CD8-positive, alpha-beta T cell (primary cell): ENCODE measurements at places on chromosomes 11 and 22.

- no peak for DNase-seq
Measured at GRCh38 chr11:2999464-2999998, 7.4 kb upstream of the NAP1L4 start.

DNA sequence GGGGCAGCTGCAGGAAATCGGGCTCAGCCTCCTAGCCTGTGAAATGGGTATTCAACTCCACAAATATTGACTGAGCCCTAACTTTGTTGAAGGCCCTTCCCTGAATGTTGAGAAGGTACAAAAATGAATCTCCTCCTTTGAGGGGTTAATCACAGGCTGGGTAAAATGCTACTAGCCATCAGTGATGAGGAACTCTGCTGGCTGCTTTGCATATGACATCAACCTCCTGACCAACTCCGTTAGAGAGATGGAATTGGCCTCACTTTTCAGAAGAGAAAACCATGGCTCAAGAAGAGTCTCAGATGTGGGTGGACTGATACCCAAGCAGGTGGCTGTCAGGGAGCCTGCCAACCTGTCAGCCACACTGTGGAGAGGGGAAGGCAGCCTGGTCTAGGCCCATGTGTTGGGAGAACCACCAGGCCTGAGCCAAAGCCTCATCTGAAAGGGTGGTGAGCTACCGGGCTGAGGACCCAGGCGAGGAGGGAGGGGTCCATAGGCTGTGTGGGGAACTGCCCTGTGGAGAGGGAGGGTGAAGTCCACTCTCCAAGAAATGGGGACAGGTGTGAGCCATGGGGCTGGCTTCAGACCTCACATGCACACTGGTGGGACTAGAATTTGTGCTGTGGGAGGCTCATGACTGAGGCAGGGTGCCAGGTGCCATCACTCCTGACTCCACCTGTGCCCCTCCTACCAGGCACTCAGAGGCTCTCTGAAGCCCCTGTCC lies 11.8 kb downstream of the CDCA5 start:
- no peak for DNase-seq

DNA sequence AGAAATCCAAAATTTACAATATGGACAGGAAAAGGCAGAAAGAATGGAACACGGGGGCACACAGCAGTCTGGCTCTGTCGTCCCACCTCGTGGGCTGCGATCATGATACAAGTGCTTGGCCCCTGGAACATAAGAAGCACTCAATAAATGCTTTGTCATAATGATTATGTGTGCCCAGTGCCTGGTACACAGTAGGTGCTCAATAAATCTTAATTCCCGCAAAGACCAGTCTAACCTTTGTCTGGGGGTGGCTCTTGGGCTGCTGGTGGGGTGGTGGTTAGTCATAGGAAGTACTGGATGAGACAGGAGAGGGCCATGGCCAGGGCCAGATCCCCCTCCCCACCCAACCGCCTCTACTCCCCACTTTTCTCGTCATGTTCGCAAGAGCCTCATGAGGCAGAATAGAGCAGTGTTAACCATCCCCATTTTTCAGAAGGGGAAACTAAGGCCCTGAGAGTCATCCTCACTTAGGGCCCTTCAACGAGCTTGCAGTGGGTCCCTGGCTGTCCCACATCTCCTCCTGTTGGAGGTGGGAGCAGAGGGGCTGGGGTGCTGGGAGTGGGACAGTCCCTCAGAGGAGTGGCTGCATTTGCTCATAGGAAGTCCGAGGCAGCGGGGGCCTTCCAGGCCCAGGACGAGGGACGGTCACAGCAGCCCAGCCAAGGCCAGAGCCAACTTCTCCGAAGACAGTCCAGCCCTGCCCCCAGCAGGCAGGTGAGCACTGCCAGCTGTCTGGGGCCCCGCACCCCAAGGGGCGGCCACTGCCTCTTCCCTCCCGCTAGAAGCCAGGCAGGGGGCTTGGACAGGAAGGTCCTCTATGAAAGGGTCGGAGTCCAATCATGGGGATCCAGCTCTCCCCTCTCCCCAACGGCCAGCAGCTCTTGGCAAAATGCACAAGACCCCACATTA lies 36.1 kb downstream of the TRIOBP start:
- no peak for DNase-seq

DNA sequence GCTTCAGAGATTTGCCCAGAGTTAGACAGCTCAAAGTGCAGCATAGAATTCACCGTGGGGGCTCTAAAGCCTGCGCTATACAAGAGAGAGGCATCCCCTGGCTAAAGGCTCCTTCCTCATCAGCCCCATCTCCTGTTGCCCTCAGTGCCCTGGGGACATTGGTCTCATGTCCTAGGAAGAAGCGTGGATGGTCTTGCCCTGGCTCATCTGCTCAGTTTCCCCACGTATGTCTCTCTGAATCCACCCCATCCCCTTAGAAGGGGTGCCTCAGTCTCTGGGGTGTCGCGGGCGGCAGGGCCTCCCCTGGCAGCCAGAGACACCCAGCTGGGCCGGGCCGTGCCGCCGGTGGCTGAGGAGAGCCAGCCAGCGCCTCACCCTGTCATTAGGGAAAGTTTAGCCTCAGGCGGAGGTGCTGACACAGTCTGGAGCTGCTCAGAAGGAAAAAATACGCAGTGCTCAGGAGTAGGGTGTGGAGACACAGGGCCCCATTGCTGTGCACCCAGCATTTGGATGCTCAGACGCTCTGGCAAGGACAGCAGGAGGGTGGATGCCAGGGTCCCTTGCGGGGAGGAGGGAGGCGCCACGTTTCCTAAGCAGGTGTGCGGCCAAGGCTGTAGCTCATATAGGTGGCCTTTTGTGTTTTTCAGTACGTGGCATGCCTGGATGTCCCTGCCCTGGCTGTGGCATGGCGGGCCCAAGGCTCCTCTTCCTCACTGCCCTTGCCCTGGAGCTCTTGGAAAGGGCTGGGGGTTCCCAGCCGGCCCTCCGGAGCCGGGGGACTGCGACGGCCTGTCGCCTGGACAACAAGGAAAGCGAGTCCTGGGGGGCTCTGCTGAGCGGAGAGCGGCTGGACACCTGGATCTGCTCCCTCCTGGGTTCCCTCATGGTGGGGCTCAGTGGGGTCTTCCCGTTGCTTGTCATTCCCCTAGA lies 1.3 kb downstream of the SLC39A13 start:
- DNase-seq, result no peak

DNA sequence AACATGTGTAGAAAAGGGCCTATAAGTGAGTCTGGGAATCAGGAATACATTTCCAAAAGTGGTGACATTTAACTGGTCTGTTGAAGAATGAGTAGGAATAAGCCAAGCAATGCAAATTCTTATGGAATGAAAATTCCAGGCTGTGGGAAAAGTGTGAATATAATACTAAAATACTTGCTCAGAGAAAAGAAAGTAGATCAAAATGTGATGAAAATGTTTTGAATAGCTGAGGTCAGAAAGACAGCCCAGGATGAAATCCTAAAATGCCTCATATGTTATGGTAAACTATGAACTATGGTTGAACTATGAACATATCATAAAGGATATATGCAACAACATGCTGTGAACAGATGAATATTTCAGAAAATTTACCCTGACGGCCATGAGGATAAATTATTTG lies 688.3 kb upstream of the FAT3 start:
- DNase-seq, result no peak

- DNase-seq, result no peak
Measured at GRCh38 chr11:92790366-92790765, 179.1 kb upstream of the MTNR1B start.

- DNase-seq, result no peak
Measured at GRCh38 chr11:88064097-88064705, 111.0 kb downstream of the RAB38 start.

DNA sequence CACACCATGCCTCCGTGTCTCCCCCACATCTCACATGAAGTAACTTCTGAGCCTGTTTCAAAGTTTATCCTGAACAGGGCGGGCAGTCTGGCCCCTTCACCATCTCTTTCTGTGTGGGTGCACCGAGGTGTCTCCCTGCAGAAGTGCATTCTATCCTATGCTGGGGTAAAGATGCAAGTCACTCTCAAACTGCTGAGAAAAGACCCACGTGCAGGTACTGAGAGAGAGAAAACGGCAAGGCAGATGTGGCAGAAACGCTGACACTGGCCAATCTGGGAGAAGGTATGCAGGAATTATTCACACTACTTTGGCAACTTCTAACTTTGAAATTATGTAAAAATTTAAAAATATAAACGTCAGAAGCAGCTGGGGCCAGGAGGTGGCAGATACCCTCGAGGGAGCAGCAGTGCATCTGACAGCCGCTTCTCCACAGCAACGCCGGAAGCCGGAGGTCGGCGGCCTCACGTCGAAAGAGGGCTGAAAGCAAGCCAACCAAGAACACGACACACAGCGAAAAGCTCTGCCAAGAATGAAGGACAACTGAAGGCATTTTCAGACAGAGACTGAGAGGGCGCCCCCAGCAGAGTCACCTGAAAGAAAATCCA lies 34.2 kb upstream of the MOB2 start:
- DNase-seq, result no peak

- no peak for DNase-seq
Measured at GRCh38 chr11:130674686-130675308, 226.4 kb downstream of the ADAMTS15 start.

DNA sequence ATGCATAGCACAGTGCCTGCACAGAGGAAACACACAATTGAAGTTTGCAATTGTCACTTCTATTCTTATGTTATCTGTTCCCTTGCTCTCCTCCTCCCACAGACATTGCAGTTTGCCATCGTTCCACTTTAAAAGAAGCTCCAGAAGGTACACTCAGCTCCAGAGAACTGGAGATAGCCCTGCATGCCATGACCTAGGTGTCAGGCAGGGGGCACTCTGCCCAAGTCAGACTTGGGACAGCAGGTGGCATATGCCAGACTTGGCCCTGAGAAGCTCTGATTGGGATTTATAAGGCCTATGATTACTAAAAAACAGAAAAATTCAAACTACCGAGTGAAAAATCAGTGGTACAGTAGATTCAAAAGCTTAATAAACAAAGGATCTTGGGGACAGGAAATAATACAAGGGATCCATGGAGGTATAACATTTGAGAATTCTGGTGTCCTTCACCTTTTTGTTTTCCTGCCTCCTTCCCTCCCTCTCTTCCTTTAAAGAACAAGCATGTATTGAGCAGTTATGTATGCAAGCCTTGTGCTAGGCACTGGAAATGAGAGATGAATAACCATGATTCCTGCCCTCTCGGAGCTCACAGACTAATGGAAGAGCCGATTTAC lies 40.0 kb downstream of the TENM4 start:
- no peak for DNase-seq

DNA sequence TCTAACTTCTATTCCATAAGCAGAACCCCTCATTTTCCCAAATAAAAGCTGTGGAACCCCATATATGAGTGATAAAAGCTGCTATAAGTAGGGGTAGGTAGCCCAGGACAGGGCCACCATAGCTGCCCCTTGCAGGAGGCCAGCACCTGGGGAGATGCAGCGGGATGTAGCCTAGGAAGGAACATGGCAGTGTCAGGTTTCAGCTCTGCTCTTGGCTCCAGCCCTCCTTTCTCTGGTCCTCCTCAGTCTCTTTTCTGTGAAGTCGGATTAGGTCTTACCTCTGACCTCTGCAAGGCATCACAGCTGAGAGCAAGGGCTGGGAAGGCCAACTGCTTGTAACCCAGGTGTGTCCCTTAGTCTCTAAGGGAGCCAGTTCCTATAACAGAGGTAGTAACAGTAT lies 135.6 kb downstream of the NAV2 start:
- DNase-seq, result no peak

DNA sequence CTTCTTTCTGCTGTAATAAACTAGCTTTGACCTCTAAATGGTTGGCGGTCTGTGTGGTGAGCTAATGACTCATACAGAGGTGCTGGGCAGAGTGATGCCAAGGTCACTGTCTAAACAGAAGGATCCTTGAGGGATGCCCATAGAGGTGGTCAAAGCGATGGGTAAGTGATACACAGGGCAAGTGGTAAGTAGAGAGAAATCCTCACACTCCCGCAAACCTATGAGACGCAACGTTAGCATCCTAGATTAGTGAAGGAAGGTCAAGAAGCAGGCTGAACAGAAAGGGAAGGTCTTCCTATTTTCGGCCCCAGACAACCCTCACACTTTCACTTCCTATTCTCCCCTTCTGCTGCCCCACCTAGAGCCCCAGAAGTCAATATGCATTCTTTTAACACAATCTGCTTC lies 65.6 kb upstream of the SESN3 start:
- DNase-seq, result no peak

GRCh38 chr11:32466279-32466915 lies 31.1 kb upstream of the WT1 start:
- DNase-seq, result no peak

- no peak for DNase-seq
Measured at GRCh38 chr11:45264839-45265515, 21.2 kb downstream of the SYT13 start.

- DNase-seq, result no peak
Measured at GRCh38 chr11:68481579-68482240, 21.2 kb downstream of the PPP6R3 start.

DNA sequence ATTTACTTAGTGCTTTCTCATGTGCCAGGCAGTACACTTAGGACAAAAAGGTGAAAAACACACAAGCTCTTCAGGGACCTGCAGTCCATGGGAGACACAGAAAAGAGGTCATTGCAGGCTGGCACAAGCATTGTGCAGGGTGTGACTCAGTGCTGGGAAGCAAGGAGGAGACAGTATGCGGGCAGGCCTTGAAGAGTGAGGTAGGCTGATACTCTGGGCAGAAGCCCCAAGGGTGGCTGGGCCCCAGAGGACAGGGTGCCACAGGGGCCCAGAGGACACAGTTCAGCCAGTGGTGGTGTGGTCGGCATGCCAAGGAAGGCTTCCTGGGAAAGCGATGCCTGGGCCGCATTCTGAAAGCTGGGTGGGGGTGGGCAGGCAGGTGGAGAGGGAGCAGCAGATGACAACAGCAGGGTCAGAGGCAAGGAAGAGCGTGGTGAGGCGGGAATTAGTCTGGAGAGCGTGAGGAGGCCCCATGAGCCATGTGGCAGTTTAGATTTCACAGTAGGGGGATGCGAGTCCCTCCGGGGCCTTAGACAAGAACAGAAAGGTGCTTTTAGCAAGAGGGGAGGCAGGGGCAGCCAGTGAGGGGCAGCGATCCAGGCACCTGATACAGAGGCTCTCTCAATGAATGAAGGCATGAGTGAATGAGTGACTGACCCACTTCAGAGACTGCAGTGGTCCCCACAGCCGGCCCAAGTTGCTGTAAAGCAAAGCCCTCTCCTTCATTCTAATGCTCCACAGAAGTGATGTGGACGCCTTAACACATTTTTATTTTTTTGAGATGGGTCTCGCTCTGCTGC lies 6.8 kb downstream of the C11orf24 start:
- DNase-seq, result no peak

GRCh38 chr22:19448076-19448607 lies 631 bp upstream of the C22orf39 start:
- peak; percentile 63 for DNase-seq

GRCh38 chr11:99066618-99067317 lies 46.0 kb downstream of the CNTN5 start:
- no peak for DNase-seq
